ENCODE measurements at places on chromosomes 16 and 17.

DNA sequence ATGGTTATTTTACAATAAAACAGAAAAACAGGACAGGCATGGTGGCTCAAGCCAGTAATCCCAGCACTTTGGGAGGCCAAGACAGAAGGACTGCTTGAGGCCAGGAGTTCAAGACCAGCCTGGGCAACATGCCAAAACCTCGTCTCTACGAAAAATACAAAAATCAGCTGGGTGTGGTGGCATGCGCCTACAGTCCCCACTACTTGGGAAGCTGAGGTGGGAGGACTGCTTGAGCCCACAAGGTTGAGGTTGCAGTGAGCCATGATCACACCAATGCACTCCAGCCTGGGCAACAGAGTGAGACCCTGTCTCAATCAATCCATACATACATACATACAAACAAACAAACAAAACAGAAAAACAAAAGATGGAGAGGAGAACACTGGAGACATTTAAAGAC is 45.6 kb downstream of the USP31 start:
- no peak for DNase-seq

DNA sequence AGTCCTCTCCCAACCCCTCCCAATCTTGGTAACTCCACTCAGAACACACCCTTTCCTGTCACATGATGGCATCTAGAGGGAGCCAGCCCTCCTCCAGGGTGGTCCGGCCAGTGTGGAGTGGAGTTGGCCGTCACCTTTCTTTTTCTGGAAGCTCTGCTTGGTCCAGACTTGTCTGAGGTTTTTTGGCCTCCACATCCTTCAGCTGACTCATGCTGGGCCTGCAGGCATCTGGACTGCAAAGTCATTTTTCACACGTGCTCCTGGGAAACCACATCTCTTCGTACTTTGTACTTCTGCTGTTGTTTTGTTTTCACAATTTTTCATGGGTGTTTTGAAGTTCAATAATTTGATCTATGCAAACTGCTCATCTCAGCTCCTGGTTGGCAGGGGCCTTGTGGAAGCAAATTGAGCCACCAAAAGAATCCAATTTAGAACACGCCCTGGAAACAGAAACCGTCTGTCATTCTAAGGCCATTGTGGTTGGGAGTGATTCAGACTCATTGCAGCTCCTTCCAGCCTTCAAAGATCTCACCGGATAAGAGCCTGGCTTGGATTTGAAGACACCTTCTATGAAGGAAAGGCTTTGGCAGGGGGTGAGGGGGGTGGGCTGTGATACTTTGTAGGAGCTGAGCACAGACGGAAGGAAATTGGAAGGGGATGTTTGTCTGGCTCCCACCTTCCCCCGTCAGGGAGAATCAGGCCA is 42.4 kb upstream of the NF1 start:
- no peak for DNase-seq

- no peak for DNase-seq
Measured at GRCh38 chr16:75552951-75553350, 3.1 kb downstream of the TMEM231 start.

DNA sequence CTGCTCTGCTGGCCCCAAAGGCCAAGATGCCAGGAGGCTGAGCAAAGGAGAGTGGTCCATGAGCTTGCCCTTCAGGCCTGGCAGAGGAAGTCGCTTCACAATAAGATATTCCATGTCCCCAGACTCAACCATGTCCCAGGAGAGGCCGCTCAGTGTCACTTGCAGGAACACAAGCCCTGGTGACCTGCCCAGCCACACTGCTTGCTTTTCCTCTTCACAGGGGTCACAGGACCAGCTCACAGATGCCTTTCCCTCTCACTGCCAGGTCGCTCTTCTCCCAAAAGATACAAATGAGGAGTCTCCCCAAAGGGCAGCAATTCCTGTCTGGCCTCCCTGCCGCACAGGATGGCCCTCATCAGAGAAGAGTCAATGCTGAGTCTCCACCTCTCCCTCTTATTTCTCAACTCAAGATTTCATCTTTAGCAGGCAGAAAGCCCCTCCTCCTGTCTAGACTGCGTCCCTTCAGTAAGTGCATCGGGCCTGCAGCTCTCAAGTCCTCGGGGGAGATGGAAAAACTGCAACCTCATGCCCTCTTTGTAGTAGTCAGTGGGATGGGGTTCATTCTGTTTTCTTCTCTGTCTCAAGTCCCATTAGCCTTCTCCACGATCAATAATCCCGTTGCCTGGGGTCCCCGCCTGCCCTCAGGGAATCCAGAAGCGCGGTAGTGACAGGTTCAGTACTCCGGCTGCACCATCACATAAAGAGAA is 5.0 kb downstream of the JUP start:
- no peak for DNase-seq

DNA sequence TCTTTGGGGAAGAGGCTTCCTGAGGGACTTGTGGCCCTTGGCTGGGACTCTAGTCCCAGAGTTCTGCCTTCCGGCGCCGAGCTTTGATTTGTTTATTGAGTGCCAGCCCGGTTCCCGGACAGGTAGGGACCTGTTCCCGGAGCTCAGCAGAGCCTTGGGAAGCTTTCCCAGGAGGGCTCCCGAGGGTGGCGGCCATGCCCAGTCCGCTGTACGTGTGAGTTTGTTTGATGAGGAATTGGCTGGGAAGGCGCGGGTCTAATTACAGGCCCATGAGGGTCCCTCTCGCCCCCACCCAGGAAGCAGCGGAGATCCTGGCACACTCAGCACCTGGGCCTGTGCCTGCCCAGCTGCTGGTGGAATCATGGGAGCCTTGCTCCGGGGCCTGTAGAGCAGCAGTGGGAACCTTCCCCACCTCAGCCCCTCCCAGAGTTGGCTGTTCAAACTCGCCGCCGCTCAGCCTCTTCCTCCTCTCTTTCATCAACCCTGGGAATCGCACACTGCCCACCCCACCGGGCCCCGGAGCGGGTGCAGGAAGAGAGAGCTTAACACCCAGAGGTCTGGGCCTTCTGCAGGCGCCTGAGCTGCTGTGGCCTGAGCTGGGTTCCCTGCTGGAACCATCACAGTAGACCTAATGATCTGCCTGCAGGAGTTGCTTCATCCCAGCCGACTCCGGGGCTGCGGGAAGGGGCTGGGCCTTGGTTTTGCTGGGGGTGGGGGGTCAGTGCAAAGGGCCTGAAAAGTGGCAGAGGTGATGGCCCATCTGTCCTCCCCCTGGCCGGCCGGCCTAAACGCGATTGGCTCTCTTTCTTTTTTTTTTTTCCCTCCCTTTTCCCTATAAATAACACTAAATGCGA is 313.7 kb downstream of the SEC14L1 start:
- DNase-seq: no peak

- peak; percentile 43 for DNase-seq
Measured at GRCh38 chr16:87324411-87325275, 7.5 kb upstream of the C16orf95 start.

GRCh38 chr16:87389245-87389644 is 2.9 kb upstream of the MAP1LC3B start:
- no peak for DNase-seq
